ENCODE measurements at places on chromosomes 16 and 17.

DNA sequence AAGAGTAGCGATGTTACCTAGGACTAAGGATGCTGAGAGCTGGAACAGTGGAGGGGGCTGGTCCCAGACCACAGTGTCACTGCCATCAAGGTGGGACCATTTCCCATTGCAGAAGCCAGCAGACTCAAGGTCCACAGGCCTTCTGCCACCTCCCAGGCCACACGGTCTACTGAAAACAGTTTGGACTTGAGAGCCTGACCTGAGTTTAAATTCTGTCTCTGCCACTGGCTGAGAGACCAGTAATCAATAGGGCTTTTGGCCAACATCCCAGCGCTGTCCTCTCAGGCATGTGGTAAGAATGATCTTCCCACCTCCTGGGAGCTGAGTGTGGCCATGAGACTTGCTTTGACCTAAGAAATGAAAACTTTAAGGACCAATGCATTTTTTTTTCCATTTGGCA lies 331.4 kb upstream of the CDH5 start:
- DNase-seq, result no peak

DNA sequence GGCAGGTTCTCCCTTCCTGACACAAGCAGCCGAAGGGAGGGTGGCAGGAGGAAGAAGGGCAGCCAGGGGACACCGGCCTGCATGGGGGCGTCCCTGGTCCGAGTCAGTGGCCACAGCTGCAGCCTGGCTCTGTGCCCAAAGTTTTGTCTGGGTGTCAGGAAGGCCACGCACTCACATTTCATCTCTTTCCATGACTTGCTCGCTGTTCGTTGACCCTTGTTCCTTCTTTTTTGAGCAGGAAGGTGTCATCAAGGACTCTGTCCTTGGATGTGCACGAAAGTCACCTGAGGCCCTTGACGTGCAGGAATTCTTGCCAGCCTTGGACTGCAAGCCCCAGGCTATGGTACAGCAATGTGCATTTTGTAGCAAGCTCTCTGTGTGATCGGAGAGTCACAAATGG lies 93.3 kb downstream of the TNFRSF13B start:
- no peak for DNase-seq

DNA sequence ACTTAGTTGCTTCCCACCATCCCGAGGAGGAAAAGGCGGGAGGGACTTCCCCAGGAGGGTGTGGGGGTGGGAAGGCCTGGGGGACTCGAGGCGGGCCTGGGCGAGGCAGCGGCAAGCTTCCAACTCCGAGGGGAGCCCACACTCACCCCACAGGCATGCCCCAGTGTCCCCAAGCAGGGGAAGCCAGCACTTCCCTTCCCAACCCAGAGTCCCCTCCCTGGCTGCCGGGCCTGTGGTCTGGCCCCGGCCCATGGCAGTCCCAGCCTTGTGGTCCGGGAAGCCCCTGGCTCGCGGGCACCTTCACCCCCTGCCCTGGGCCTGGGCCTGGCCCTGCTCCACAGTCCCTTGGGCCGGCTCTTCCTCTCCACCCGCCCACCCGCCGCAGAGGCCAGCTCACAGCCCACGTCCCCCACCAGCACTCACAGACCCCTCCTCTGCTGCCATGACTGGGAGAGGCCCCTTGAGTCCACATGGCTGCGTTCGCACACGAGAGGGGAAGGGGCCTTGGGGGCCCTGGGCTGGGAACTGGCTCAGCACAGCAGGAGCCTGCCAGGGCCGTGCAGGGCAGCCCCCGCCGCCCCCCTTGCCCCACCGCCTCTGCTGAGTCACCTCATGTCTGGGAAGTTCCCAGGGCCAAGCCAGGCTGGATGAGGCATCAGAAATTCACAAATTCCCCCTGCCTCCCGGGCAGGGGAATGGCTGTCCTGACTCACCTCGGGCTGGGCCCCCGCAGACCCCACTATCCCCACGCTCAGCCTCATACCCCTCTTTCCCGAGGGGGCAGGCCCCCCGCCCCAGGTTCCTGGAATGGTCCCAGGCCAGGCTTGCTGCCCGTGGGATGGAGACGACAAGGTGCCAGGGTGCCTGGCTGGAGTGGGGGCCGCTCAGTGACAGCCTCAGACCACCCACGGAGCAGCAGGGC lies 27.8 kb downstream of the BAHCC1 start:
- DNase-seq, result no peak

DNA sequence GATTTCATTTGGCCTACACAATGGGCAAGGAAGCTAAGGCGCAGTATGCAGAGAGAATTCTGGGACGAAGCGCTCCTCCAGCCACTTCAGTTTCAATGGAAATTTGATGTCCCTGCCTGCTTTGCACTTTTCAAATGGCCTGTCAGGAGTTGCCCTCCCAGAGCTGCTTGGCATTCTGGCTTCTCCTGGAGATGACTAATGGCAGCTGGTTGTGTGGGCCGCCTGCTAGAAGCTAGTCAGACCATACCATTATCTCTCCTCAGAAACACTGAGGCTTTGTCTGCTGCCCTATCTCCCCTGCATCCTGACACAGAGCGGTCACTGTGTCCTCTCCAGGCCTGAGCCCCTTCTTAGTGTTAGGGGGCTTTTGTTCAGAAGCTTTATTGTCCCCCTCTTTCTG lies 180.1 kb downstream of the SPECC1 start:
- DNase-seq, result no peak

GRCh38 chr17:57916925-57917858 lies 38.0 kb downstream of the CUEDC1 start:
- DNase-seq, result no peak

DNA sequence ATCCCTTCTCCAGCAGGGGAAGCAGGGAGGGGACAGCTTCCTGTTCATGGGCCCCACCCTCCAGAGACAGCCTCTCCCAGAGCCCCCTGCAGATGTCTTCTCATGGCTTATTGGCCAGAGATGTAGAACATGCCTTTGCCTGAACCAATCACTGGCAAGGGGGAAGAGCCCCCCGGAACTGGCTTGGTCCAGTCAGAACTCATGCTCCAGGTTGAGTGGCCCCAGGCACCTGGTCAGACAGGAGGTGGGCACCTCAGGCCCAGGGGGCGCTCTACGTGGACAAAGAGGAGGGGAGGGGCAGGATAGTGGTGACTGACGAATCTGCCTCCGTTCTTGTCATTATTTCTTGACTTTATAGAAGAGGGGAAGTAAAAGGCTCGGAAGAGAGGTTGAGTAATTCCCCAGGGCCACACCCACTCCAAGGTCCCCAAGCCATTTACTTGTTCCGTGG lies 23.6 kb downstream of the RAB11FIP4 start:
- DNase-seq, result no peak

GRCh38 chr17:15918661-15919259 lies 26.2 kb upstream of the ADORA2B start:
- no peak for DNase-seq

GRCh38 chr17:27489045-27489715 lies 32.9 kb downstream of the KSR1 start:
- no peak for DNase-seq

GRCh38 chr16:2150418-2151187 lies 2.2 kb downstream of the RAB26 start:
- DNase-seq, result no peak

GRCh38 chr16:50390371-50390771 lies 21.6 kb upstream of the BRD7 start:
- no peak for DNase-seq

DNA sequence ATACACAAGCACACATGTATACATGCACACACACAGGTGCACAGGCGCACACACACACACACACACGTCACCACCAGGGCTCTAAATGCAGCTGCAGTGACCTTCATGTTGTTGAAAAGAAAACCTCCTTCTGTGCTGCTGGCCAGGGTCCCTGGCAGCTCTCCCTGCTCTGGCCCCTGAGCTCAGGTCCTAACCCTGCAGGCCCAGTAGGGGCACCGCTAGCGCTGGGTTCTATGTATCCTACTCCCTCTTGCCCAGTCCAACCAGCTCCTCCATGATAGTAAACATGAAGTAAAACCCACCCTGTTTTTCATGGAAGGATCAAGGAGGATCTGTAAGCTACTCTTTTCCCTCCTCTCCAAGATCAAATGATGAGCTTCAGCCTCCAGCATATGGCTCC lies 172.8 kb downstream of the RBFOX3 start:
- DNase-seq, result no peak

DNA sequence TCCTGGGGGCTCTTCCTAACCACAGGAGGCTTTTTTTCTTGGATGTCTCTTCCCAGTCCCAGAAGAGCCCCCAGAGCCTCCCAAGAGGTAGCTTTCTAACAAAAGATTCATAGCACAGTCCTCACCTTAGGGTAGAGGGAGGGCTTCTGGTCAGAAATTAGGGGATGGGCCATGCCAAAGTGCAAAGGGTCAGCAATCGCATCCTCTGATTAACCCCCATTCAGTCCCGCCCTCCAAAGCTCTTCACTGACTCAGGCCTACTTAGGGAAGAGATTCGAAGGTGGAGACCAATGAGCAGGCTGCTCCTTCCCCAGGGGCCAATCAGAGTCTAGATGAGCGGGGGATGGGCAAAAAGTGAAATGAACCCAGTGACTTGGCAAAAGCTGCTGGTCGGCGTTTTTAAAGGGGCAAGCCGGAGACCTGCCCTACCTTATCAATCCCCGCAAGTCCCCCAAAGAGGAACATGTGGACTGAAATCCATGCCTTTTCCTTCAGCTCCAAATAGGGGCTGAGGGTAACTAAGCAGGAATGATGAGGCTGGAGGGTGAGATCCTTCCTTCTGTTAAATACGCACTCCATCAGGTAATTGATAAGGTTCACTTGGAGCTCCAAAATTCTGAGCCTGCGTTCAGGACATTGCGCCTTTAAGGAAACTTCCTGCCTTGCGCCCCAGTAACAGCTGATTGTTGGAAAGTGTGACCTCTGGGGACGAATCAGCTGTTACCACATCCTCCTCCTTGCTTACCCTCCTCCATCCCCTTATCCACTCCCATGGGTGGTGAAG lies 6.9 kb upstream of the TLCD2 start:
- peak; percentile 56 for DNase-seq

GRCh38 chr16:15925631-15926030 lies 23.8 kb upstream of the ABCC1 start:
- no peak for DNase-seq

GRCh38 chr16:75794426-75794825 lies 68.1 kb upstream of the CPHXL start:
- no peak for DNase-seq

- no peak for DNase-seq
Observed at GRCh38 chr16:54459509-54460262, 173.1 kb upstream of the IRX3 start.

DNA sequence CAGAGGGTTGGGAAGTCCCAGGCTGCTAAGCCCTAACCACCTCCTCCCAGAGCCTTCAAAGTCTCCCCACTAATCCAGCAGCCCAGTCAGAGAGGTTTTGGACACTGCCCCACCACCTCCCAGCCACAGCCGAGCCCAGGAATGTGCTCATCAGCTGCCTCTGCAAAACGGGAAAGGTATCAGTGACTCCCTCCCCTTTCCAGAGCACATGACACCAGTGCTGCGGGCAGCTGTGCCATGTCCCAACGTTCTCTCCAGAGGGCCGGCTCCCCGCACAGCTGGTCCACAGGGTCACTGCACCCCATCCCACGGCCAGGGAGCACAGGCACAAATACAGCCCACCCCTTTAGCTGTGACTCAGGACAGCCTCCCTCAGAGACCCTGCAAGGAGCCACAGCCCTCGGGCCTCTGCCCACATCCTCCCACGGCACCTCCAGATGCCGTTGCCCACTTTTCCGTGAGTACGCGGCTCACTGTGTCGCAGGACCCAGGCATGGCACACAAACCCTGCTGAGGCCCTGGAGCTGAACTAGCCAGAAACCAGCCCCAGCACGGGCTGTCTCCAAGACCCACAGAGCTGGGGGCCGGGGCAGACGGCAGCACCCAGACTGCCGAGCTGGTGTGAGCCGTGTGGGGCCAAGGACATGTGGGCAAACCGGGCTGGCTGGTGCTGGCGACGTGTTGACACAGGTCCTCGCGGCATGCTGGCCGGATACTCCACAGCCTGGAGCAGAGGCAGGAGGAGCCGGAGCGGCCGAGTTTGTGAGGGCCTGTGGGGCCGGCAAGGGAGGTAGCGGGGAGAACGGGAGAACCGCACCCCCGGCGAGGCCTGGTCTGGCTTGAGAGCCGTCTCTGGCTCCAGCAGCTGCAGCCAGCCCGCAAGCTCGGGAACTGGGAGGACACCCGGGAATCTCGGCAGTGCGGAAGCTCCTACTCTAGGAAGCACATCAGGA lies 6.3 kb upstream of the PPP1R27 start:
- no peak for DNase-seq

GRCh38 chr17:74742978-74743545 lies 5.4 kb upstream of the NHERF1 start:
- no peak for DNase-seq

DNA sequence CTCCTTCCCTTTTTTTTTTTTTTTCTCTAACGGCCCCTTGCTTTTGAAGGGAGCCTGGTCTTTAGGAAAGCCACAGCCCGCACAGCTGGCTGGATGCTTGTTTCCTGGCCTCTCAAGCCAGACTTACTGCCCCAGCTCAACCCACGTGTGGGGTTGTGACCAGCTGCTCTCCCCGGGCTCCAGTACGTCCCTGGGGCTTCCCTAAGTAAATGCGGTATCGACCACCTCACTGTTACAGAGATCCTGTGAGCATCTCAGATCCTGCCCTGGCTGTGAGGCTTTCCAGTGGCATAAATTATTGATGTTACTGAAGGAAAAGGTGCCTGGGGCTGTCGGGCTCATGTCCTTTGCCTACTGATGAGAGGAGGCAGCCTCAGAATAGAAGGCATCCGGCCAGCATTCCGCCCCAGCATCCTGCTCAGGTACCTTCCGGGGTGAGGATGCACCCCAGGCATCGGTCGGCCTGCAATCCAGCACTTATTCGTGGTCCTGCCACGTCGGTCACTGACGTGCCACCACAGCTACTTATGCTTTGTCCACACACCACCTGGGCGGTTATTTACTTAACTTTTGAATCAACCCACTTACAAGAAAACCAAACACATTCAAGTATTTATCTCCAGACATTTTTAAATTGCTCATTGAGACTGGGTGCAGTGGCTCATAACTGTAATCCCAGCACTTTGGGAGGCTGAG lies 9.6 kb downstream of the GPRC5B start:
- DNase-seq, result no peak

DNA sequence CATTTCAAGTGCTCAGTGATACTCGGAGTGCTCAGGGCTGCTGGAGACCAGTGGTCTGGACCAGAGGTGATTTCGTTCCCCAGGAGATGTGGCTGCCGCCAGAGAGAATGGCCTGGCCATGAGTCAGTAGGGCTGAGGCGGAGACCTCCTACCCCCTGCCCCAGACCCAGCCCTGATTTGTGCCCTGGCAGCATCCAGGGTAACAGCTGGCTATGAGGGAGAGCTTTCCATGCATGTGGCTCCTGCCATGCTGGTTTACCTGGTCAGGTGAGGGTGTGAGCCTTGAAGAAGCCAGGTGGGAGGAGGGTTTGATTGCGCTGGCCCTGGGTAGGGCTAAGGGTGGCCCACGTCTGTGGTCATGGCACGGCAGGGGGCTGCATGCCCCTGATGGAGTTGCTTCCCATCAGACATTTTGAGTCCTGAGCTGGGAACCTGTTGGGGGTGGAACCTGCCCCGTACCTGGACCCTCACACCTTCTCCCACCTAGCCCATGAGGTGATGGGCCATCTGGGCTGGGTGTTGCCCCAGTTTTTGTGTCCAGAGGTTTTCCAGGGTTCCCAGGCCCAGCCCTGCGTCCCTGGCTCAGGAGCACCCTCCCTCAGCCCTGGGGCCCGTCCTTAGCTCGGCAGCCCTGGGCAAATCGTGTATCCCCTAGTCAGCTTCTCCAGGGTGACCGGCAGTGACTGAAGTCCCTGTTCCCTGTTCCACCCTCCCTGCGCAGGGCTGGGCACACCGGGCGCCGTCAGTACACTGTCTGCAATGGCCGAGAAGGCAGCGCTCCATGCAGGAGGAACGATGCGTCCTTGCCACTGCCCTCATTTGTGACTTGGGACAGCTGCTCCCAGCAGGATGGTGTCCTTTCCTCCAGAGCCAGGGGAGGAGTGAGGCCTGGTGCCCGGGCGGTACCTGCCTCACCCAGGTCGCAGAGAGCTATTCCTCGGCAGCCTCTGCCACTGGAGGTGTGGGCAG lies 9.0 kb upstream of the CSNK1D start:
- DNase-seq, result no peak

All from stimulated activated CD4-positive, alpha-beta T cell treated with anti-CD3 and anti-CD28 coated beads, TNF-alpha, amount 100 ng/mL, for 1 hour (primary cell).